Urinary bladder (tissue), 4 donors: ENCODE measurements at places on chromosomes 5 and 9. TPM values are rescaled to one million over a fixed set of nuclear protein-coding genes. Genes with fewer than 3 reads are reported as not detected.

- no peak for DNase-seq
Measured at GRCh38 chr5:1235379-1235778, 10.2 kb downstream of the SLC6A18 start.

DNA sequence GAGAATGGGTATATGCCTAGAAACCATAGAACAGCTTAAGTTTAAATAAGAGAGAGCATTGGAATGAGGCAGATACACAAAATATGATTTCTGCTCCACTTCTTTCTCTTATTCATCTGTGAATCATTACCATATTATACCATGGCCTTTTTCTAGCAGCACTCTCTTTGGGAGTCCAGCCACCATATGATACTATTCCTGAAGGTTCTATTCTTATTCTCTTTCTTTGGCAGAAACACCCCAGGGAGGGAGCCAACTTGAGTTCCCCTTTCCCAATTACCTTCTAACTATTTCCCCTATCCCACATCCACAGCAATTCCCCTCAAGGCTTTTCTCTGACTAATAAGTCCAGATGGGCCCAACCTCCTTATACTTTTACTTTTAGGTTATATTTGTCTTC lies 55.9 kb downstream of the NDUFAF2 start:
- no peak for DNase-seq

DNA sequence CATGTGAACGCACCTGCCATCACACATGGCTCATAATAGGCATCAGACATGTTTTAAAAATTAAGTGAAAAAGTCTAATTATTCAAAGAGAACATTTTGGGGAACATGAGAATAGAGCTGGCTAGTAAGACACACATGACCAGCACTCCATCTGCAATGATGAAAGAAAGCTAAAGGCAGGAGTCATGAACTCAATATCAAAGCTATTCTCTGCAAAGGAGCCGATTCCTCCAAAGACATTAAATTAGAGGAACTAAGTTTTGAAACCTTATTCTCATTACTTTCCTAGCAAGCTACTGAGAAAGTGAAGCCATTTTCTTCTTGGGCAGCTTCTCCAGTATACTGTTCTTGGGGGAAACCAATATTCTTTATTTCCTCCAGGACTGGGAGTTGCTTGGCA lies 172.0 kb downstream of the CRB2 start:
- DNase-seq: no peak

- peak; percentile 11 for DNase-seq
Measured at GRCh38 chr5:89064736-89065135, 181.8 kb upstream of the MEF2C start.

DNA sequence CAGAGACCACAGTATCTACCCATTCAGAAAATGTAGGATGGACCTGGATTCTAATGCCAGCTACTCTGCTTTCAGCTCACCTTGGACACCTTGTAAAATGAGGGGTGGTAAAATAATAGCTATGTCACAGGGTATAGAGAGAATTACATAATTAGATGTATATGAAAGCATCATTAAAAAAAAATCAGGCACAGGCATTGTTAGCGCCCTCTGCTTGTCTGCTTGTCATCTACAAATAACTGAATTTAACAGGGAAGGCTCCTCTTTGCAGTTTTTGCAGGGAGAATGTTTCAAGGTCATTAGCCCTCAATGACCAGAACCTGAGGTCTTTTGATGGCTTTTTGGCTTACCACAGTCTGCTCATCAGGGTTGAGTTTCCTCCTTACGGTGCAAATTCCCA lies 58.0 kb downstream of the GPR21 start:
- DNase-seq: no peak

ADGRD2 gene
- not detected for total RNA-seq

- DNase-seq: no peak
Measured at GRCh38 chr9:68532131-68532530, 8.6 kb downstream of the TMEM252 start.

DNA sequence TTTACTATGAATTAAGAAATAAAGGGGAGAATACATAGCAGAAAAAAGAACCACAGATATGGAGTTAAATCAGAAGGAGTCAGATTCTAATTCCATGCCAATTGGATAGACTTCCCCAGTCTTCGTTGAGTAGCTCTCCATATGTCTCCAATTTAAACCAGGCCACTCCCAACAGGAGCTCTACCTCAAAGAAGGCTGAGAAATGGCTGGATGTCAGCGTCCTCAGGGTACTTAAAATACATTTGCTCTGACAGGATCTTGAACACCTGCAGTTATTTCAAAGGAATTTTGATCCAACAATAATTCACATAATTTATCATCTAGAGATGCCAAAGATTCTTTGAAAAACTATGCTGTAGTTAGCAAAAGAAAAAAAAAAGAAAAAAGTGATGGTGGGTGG lies 133.9 kb upstream of the FBN2 start:
- no peak for DNase-seq

GLE1 gene
- 13.5 TPM for total RNA-seq

PPP2R2B gene
- 11.8 TPM for total RNA-seq

DNA sequence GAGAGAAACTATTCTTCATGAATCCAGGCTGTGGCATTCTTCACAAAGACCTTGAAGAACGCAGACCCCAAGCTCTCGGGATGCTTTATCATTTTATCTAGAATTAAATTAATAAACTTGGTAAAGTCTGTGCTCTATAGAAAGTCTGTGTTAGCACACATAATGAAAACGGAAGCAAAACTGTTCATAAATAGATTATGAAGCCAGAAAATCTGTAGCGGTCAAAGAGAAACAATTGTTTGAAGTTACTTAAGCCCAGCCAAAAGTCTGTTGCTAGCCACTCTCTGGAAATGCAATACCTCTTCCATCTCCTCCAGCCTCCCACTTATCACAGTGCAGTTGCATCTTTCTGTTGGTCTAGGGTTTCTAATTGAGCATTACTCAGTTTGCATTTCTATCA lies 375.9 kb downstream of the KIF4B start:
- no peak for DNase-seq

DNA sequence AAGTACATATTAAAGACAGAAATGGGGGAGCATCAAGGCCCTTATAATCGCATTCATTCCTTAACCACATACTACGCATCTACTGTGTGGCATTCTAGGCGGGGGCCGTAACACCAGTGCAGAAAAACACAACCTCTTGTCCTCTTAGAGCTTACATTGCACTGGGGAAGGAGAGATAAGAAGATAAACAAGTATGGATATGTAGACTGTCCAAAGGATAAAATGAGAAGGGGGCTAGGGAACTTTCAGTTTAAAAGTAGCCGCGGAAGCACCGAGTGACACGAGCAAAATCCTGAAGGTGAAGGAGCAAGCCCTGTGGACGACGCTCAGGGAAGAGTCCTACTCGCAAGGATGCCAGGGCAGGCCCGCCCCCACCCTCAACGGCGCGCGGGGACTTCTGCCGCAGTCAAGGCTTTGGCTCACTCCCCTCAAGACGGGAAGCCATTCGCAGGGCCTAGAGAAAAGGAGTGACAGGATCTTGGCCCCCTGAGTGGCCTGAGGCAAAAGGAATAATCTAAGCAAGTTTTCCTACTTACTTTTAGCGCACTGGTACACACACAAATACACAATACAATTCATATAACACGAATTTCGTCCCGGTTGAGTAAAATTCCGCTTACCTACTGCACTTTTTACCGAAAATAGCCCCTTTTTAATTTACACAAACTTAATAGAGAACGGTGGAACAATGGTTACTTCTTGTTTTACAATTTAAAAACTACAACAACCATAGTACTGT lies 1.3 kb upstream of the NIPBL start:
- DNase-seq: no peak

DNA sequence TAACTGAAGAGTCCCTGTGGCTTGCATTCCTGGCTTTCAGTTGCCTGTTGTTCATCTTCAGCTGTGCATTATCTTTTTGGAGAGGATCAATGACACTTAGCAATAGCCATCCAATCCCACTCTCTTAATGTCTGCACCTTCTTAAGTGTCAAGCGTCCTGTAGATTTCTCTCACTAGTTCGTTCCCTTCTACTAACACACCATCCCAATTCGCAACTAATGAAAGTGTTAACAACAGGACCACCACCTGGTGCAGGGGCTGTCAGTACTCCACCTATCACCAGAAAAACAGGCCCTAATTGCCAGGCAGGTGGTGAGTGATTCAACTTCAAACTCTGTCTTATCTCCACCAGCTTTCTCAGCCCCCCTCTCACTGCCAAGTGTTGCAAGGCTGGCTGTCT lies 169.4 kb upstream of the EFNA5 start:
- DNase-seq: no peak

RNF38 gene
- total RNA-seq: 37.3 TPM

- DNase-seq: no peak
Measured at GRCh38 chr5:151002250-151002649, 18.1 kb upstream of the GPX3 start.

- DNase-seq: no peak
Measured at GRCh38 chr5:77156379-77156778, 54.1 kb upstream of the PDE8B start.

GRCh38 chr5:171386006-171386671 lies 1.5 kb upstream of the NPM1 start:
- no peak for DNase-seq

- DNase-seq: no peak
Measured at GRCh38 chr5:94551858-94552257, 66.5 kb downstream of the KIAA0825 start.

JADE2 gene
- total RNA-seq: 8.9 TPM

ABO gene
- total RNA-seq: 1.4 TPM

TEK gene
- total RNA-seq: 36.5 TPM

SLC6A3 gene
- not detected for total RNA-seq

DNA sequence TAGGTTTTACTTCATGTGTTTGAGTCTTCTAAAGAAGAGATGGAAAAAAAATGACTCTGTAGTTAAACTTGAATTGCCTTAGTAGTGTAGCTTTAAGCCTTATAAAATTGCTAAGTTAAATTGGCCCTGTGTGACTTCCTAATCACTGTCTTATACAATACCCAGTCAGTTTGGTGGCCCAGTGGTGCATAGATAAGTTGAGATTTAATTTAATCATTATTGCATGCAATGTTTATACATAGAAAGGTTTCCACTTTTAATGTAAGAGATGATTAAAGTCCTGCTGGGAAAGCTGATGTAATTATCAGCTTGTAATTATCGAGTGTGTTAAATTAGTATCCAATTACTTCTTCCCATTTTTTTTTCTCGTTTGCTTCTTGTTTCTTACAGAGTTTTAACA lies 187.1 kb downstream of the TRIO start:
- DNase-seq: no peak

GRCh38 chr9:131475956-131476776 lies 26.6 kb upstream of the POMT1 start:
- no peak for DNase-seq

DNA sequence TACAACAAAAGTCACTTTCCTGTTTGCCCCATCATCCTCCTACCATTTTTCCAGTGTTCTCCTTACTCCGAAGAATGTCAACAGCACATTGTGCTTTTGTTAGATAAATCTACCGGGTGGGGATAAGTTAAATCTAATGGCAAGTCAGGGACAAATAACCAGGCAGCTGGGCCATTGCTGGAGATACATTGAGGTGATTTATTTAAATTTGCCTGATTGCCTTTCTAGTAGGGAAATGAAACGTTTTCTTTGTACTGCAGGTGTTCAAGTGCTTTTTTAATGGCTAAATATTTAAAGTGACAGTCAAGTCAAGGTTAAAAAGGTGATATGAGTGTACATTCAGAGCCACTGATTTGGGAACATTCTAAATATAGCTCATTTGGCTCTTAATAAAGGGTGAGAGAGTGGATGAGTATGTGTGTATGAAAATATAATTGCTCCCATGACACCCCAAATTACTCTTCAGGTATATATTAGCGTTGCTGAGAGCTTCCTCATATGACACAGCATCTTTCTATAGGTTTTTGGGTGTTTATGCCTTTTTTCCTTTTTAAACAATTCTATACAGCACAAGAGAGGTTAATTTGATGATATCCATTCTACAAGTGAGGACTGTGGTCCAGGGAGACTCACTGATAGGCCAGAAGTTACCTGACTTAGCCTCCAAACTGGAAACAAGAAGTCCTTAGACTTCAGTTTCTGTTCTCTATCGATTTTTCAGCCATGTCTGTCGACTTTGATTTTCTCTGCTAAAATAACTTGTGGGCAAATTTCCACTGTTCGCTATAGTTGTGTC lies 51.9 kb downstream of the DMRT2 start:
- DNase-seq: no peak

- DNase-seq: no peak
Measured at GRCh38 chr9:110579862-110580219, 300 bp upstream of the SVEP1 start.

DNA sequence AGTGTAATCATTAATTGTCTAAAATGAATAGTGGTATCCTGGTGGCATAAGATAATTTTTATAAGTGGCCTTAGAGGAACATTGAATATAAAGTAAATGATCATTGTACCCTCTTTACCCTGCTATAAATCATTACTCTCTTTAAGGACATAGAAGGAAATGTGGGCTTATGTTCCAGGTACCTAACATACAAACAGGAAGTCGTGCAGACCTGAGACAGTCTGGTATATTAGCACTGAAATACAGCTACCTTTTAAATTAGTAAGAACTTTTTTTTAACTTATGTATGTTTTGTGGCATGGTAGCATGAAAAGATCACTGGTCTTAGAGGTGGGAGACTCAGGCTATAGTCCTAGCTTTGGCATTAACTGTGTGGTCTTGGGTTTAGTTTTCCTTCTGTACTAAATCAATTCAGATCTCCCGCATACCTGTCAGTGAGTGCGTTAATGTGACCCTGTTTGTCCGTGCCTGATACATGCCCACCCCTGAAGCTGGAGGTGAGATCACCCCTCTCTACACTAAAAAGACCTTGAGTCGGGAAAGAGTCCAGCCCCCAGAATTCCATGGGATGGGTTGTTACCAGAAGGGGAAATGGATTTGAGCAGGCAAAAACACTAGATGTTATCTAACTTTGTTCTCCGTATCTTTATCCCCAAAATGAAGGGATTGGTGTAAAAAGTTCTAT lies 59.4 kb upstream of the ERBIN start:
- DNase-seq: no peak

- DNase-seq: peak; percentile 39
Measured at GRCh38 chr9:132507670-132508469, 74.5 kb upstream of the BARHL1 start.

GRCh38 chr5:59725392-59725767 lies 168.1 kb downstream of the PDE4D start:
- DNase-seq: peak; percentile 25

WDR38 gene
- not detected for total RNA-seq

DNA sequence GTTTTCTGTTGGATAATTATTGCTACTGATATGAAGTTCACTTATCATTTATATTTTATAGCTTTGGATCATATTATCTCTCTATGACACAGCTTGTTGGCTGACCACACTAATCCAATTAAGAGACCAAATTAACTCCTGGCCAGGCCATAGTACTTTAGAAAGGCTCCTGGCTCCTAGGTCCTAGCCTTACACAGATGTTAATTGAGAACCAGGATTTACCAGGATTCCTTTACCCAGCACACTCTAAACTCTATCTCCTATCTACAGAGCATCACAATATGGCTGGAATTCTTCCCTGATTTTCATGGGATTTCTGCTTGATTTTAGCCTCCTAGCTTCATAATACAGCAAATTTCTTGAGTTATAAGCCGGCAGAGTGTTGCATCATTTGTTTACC lies 80.3 kb downstream of the SLCO6A1 start:
- no peak for DNase-seq

HSPA4 gene
- 79.2 TPM for total RNA-seq
